ENCODE measurements at places on chromosomes 7 and 10.

GRCh38 chr10:83667594-83667993, 471.7 kb upstream of the GHITM start:
- DNase-seq, result no peak

- DNase-seq, result peak; percentile 38
Measured at GRCh38 chr7:123070702-123071286, 75.3 kb upstream of the TAS2R16 start.

DNA sequence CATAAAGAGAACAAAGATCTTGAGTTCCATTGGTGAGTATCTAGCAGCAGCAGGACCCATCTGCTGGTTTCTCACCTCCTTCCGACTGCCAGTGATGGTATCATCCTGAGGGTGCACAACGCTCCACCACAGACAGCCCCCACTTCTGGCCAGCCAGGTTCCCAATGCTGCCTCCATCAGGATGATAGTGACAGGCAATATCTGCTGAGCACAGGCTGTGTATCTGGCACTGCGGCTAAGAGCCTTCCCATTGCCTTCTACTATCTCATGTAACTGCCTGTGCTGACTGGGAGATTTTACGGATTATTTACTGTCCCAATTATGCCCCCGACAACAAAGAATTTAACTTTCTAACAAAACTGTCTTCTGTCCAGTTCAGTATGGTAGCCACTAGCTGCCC, 352.4 kb upstream of the AOAH start:
- DNase-seq, result no peak

GRCh38 chr10:80451132-80451531, 3.0 kb upstream of the TSPAN14 start:
- no peak for DNase-seq

- no peak for DNase-seq
Measured at GRCh38 chr7:22858274-22858639, 35.6 kb upstream of the TOMM7 start.

DNA sequence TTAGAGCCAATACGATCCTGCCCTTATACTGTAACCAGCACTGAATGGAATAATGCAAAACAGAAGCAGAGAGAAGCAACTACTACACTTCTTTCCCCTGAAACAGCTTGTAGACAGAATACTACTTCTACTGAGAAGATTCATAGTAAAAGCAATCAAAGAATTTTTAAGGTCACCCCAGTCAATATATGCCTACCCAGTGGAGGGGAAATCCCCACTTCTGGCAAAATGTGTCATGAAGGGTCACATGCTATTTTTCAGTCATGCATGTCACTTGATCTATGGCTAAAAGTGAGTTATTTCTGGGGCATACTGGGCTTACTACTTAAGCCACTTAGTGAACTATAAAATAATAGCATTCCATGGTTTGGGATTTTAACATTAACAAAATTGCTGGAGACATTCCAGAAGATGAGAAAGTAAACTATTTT, 25.6 kb downstream of the IRF5 start:
- DNase-seq, result no peak

DNA sequence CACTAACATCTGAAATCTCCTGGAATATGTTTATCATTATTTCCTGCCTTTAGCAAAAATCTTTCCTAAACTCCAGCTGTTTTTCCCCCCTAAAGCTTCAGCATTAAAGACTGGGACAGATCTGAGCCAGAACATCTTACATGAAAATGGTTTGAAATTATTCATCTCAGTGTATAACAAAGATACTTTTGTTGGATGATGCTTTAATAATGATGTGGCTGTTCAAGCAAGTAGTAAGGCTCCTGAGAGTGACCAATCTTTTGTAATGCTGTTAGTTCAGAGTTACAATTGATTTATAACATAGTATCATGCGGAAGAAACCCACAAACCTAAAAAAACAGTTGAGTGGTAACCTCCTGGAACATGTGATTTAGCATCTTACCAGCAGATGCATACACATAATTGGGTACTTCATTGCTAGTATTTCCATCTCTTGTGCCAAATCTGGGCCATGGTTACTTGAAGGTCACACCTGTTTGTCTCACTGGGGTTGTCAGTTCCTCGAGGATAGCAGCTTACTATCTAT, 1.5 kb downstream of the BZW2 start:
- no peak for DNase-seq

- no peak for DNase-seq
Measured at GRCh38 chr10:131961047-131961776, 20.5 kb downstream of the BNIP3 start.

GRCh38 chr7:50101873-50102272, 8.8 kb upstream of the ZPBP start:
- no peak for DNase-seq

DNA sequence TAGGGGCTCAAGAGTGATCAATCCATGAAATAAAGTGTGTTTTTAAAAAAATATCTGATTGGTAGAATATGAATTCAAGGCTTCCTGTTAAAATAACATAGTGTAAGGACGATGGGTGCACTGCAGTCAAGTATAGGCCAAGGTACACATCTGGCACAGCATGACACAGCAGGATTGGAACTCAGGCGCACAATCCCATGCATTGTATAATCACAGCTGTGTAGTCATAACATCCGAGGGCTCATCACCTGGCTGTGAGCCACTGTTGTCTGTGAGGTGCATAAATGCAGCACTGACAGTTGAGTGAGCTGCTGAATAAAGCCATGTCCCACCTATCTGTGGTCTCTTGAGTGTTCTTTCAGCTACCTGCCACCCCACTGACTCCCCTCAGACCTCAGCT, 142.3 kb upstream of the HPS1 start:
- DNase-seq, result no peak

GRCh38 chr10:43765516-43765915, 116.8 kb upstream of the ZNF32 start:
- no peak for DNase-seq

DNA sequence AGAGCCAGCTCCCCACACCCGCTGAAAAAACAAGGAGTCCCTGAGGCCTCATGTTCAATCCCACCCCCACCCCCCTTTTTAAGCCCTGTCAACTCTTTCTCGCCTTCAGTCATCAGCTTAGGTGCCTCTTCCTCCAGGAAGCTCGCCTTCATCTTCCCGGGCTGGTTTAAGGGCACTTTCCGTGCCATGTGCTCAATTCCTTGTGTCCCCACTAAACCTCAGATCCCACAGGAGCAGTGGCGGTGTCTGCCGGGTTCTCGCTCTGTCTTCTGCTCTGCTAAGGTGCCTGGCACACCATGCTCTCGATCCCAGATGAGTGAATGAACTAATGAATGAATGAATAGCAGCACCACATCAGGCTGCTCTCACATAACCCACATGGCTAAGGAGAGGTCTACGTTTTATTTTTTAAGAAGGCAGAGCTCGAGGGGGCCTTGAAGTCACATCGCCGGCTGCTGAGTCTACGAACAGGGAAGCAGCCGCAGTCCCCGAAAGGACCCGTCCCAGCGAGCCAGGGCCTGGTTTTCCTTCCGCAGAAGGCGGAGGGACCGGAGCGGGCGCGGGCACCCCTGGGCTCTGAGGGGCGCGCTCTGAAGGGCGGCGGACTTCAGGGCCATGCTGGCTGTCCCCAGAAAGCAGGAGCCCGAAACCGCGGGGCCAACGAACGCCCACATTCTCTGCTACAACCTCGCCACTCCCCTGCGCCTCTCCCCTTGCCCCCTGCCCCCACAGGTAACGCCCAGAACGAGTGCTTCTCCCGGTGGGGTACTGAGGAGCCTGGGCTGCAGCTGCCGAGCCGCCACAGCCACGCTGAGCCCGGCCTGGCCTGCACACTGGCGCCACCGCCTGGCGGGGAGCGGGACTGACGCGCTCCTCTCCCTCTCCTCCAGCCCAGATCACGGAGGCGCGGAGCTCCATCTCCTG, 73.4 kb upstream of the KCNMA1 start:
- DNase-seq, result peak; percentile 88

DNA sequence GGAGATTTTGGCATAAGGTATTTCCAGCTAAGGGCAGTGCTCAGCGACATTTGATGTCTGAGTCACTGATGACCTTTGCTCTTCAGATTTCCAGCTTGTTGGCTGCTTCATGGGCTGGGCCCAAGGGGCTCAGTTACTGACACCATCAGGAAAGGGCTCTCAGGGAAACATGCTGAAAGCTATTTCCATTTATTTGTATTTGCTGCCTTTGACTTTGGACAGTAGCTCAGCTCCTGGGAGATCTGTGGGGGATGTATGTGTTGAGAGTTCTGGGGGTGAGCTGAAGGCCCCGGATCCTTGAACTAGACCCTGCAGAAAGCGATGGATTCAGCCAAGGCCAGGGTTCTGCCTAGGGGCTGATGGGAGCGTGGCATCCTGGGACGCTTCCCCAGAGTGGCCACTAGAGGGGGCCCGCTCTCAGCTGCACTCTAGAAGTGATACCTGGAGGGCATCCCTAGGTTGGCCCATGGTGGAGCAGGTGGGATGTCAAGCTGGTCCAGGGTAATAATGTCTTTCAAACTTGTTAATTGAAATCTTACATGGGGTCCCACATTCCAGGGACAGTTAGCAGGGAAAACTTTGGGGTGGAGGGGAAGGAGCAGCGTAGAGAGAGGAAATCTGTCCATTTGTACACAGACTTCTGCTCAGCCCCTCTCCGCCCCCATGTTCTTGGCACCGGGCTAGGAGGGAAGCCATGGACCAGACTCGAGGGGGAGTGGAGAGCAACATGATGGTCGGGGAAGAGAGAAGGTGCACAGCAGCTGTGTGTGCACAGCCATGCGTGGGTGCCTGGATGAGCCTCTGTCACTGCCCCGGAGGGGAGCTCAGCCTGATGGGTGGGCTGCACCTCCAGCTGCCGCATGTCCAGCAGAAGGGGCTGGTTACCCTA, 3.0 kb upstream of the BTBD16 start:
- DNase-seq, result peak; percentile 62

DNA sequence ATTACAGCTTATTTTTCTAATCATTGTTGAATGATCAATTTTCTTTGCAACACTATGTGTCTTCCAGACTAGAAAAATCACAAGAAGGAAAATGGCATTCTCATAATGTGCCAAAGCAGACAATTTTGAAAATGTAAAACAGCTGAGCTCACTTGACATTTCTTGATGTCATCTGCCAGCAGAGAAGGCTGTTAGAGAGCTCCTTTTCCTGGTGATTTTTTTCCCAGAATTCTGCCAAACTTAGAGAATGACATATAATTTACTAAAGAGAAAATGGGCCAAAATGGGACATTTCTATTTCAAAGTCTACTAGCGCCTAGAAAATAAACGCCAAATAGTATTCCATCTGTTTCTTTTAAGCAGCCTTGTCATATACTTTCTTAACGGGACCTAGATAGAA, 88.9 kb upstream of the CSTF2T start:
- no peak for DNase-seq

DNA sequence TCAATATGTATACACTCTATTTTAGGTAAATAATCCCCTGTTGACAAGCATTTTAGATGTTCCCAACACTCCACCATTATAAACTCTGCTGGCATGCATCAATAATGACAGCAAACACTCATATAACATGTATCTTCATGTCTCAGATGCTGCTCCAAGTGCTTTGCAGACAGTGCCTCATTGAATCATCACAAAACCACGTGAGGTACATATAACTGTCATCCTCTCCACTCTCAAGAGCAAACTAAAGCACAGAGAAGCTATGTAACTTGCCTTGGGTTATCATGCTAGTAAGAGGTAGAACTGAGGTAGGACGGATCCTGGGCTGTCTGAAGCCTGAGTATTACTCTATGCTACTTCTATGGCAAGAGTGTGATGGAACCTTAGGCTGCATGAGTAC, 72.5 kb upstream of the GSDME start:
- no peak for DNase-seq

DNA sequence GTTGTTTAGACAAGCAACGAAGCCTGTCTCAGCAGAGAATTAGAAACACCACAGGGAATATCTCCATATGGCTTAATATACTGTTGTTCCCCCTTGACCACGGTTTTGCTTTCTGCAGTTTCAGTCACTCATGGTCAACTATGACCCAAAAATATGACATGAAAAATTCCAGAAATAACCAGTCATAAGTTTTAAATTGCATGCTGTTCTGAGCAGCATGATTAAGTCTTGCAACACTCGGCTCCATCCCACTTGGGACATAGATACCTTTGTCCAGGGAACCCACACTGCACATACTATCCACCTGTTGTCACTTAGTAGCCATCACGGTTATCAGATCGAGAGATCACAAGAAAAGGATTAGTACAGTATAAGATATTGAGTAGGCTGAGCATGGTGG, 60.7 kb upstream of the FOXK1 start:
- no peak for DNase-seq

- DNase-seq, result no peak
Measured at GRCh38 chr7:101555269-101555920, 73.7 kb downstream of the MYL10 start.

- DNase-seq, result no peak
Measured at GRCh38 chr7:82778021-82778420, 334.4 kb upstream of the CACNA2D1 start.

GRCh38 chr7:2452643-2453270, 23.4 kb downstream of the GRIFIN start:
- no peak for DNase-seq

DNA sequence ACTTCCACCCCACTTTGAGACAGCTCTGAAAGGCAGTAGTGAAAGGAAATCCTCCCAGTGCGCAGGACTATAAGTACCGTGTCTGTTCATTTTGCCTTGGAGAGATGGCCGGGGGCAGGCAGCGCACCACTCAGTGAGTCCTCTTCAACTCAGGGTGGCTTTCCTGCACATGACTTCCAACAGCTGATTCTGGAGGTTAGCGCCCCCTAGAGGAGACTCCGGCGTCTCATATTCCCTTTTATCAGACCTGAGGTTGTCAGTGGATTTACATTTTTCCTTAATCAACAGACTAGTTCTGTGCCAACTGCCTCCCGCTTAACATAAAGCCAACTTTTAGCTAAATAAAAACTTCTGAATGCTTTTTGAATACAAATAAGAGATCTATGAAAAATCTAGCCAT, 101.0 kb downstream of the HERPUD2 start:
- peak; percentile 51 for DNase-seq

DNA sequence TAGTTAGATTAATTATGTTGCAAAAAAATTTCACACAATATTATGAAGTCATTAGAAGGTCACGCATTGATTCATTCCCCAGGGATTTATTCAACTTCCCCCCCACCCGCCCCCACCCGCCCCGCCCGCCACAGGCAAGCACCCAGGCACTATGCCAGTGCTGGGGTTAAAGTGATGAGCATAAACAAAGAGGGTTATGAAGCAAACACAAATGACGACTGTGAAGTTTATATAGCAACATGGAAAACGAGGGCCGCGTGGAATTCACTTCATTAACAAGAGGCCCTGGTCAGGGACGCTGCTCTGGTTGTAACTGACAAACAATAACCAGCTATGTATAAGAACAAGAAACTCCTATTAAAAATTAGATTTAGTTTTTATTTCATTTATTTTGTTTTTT, 656.5 kb upstream of the COBL start:
- DNase-seq, result no peak

DNA sequence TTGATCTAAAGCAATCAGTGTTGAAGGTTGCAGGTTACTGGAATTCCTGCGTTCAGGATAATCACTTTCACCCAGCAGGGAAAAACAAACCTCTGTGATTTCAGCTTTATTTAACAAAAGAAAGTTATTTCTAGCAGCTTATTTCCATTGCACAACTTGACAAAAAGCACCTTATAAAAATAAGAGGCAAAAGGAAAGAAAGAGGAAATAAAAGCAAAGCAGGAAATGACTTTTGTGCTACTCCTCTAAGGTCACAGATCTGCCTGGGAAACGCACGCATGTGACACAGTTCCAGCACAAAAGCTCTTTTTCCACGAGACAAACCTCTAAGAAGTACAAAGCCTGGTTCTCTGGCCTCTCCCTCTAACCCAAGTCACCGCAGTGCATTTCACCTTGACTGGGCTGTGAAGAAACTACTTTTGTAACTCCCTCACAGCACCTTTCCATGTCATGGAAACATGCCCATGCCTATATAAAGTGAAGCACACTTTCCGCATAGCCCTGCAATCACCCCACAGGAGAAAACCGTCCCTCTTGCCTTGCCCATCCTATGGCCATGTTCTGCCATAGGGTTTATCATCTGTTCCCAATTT, 870 bp downstream of the ANK3 start:
- peak; percentile 28 for DNase-seq

All from neural progenitor cell (in vitro differentiated cells).